Astrocyte (in vitro differentiated cells and primary cell): ENCODE measurements at places on chromosomes 16 and 17.
A peak's percentile ranks its signal among the peaks of the same experiment; 100 is the strongest.

- DNase-seq: no peak
Measured at GRCh38 chr17:7993972-7994589, 8.3 kb upstream of the GUCY2D start.

DNA sequence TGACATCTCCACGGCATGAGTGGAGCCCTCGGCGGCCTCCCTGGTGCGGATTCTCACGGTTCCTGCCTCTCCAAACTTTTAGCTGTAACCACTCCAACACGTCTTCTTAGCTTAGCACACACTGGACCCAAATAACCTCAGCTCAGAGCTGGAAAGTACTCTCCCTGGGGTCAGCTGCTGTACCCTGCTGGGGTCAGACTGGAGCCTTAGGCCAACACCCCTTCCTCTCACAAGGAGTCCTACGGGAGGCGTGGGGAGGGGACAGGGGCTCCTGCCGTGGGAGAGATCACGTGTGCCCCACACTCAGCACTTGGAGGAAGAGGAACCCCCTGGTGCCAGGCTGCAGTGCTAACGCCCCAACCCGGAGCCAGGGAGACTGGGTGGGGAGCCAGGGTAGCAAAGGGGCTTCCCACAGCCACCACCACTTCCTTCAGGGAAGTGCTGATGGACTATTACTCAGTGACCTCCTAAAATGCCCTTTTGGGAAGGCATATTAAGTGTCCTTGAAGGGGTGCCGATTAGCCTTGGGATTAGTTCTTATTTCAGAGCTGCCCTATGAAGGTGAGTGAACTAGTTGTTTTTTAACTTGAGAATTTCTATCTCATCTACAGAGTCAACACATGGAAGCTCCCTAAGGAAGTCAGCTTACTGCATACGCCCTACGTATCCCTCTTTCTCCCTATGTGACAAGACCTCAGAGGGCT, 124.0 kb downstream of the HIC1 start:
- no peak for DNase-seq

DNA sequence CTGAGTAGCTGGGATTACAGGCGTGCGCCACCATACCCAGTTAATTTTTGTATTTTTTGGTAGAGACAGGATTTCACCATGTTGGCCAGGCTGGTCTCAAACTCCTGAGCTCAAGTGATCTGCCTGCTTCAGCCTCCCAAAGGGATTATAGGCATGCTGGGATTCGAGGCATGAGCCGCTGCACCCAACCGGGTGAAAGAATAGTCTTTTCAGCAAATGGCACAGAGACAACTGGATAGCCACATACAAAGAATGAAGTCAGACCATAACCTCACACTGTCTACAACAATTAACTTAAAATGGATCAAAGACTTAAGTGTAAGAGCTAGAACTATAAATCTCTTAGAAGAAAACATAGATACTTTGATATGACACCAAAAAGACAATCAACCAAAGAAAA, 67.6 kb downstream of the TBC1D16 start:
- DNase-seq: no peak

GRCh38 chr17:13884347-13884746, 185.0 kb upstream of the COX10 start:
- DNase-seq: no peak

DNA sequence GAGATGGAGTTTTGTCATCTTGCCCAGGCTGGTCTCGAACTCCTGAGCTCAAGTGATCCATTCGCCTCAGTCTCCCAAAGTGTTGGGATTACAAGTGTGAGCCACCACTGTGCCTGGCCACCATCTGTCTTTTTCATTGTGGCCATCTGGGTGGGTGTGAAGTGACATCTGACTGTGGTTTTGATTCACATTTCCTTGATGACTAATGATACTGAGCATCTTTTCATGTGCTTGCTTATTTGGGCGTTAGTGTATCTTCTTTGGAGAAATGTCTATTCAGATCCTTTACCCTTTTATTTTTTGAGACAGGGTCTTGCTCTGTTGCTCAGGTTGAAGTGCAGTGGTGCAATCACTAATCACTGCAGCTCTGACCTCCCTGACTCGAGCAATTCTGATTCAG, 53.9 kb upstream of the ERN1 start:
- peak; percentile 60 for DNase-seq

GRCh38 chr16:754656-755055, 5.9 kb upstream of the MSLN start:
- no peak for DNase-seq

DNA sequence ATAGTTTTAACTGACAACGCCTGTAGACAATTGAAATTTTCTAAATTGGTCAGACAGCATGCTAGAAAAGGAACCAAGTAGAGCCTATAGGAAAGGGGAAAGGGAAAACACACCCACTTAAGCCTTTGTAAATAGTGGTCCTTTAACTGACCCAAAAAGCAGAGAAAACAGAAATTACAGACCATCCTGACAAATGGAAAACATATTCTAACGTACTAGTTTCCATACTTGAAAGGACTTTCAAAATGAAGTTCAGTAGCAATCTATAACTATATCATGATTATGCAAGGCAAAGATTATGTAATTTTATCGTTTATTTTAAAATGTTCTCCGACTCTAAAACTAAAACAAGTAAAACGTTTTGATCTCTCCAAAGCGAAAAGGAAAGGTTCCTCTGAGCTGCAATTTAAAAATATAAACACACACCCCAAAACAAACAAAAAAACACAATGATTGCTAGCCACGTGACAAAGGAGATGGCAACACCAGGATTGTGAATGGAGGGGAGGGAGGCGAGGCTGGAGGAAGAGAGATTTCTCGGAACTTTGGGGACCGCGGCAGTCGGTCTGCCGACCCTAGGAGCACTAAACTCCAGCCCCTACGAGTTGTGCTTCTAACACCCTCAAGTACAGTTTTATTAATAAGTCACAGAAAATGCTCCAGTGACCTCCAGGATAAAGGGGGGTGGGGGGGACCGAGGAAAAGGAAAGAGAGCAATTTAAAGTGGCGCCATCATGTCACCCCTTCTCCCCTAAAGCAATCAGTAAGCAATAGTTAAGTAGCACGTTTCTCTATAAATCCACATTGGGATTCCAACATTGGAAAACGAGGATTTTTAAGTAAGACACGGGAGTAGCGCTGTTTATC, 1.7 kb downstream of the KANSL1 start:
- no peak for DNase-seq

- no peak for DNase-seq
Measured at GRCh38 chr16:21302454-21302853, 24.4 kb upstream of the CRYM start.

DNA sequence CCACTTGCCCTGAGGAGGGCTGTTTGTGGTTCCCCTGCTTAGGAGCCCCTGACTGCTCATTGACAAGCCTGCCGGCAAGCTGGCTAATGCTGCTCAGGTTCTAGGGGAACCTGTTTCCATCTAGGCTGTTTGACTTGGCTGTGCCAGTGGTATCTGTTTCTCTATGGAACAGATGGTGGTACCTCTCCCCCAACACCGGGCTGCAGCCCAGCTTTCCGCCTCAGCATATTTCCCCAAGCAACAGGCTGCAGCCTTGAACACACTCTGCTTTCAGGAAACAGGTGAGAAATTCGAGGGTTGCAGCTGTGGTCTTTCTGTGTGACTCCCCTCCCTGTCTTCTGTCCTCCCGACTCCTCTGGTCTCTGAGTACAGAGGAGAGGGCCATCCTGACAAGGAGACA, 132.3 kb downstream of the TMEM132E start:
- no peak for DNase-seq

- no peak for DNase-seq
Measured at GRCh38 chr16:86224126-86224525, 286.2 kb upstream of the FOXF1 start.
